Stomach (tissue), 19 donors: ENCODE measurements at places on chromosomes 3 and 15. TPM values are rescaled to one million over a fixed set of nuclear protein-coding genes. Genes with fewer than 3 reads are reported as not detected.

DNA sequence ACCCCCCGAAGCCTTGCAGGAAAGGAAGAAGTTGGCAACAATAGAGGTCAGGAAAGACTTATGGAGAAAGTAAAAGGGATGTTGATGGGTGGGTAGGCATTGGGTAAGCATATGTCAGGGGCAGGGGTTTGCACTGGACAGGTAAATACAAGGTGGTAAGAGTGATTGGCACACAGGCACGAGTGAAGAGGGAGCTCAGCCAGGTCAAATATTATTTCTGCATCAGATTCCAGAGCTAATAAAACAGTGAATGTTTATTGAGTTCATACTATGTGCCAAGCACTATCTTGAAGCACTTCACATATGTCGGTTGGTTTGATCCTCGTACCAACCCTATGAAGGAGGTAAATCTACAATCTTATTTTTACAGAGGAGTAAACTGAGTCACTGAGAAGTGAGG is 6.6 kb downstream of the CLSTN2 start:
- DNase-seq, result no peak

The LRRC34 gene
- not detected for total RNA-seq

DNA sequence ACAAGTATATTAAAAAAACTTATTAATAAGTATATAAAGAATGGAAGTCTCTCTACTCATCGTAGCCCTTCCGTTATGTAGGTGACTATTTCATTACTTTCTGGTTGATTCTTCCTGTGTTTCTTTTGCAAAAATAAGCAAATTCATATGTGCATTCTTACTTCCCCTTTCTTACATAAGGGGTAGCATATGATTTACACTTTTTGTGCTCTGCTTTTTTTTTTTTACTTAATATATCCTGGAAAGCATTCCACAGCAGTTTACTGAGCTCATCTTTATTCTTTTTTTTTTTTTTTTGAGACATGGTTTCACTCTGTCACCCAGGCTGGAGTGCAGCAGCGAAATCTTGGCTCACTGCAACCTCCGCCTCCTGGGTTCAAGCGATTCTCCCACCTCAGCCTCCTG is 12.9 kb downstream of the SCAMP5 start:
- DNase-seq, result no peak

GRCh38 chr3:31105438-31106077 is 211.1 kb upstream of the GADL1 start:
- no peak for DNase-seq

GRCh38 chr3:47669026-47669749 is 90.5 kb upstream of the CSPG5 start:
- no peak for DNase-seq

The GP9 gene
- total RNA-seq, result not detected

The PLA2G4E gene
- total RNA-seq, result not detected

The EPHA3 gene
- 21.7 TPM for total RNA-seq

GRCh38 chr3:151483961-151484520 is 23.2 kb upstream of the IGSF10 start:
- DNase-seq, result no peak

GRCh38 chr3:171256445-171257250 is 203.6 kb downstream of the TNIK start:
- DNase-seq, result no peak

- no peak for DNase-seq
These were observed 67.8 kb downstream of the ARHGAP31 start for GRCh38 chr3:119362010-119362409.

The RBPMS2 gene
- 8.8 TPM for total RNA-seq

DNA sequence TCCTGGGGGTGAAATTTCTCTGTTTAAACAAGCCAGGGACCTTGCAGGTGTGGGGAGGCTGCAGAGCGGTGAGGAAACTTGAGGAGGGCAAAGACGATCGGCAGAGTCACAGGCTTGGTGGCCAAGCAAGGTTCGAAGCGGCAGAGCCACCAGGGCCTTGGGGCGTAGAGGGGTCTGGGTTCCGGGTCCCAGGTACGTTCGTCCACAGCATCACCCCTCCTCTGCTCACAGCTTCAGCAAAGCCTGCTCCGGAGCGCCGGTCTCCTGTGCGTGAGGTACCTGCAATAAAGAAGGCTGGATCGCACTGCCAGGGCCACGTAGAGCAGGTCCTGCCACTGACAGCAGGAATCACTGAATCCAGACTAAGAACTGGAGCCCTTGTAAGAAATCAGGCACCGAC is 66.8 kb upstream of the PCSK6 start:
- no peak for DNase-seq

- no peak for DNase-seq
These were observed 1101.9 kb downstream of the ROBO1 start for GRCh38 chr3:78665776-78666469.

DNA sequence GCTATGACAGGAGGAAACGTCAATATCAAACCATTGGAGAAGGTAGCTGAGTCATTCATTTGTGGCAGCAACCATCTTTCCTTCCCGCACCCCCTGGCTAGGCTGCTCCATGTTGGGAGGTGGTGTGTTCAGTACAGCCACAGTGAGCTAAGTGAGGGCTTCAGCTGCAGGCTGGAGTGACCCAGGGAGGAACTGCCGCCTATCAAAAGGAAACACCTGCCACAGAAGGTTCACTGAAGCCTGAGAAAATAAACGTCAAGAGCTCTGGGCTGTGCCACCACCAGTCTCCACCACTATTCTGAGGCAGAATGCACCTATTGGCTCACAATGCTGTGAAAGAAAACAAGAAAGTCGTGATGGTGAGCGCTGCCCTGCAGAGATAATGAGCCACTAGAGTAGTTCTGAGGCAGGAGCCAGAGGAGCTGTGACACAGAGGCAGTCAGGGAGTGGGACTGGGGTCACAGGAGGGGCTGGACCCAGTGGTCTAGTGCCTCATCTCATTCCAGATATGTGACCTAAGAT is 34.8 kb upstream of the CD47 start:
- no peak for DNase-seq

- DNase-seq, result no peak
These were observed 27.9 kb downstream of the AKAP13 start for GRCh38 chr15:85408270-85408746.

DNA sequence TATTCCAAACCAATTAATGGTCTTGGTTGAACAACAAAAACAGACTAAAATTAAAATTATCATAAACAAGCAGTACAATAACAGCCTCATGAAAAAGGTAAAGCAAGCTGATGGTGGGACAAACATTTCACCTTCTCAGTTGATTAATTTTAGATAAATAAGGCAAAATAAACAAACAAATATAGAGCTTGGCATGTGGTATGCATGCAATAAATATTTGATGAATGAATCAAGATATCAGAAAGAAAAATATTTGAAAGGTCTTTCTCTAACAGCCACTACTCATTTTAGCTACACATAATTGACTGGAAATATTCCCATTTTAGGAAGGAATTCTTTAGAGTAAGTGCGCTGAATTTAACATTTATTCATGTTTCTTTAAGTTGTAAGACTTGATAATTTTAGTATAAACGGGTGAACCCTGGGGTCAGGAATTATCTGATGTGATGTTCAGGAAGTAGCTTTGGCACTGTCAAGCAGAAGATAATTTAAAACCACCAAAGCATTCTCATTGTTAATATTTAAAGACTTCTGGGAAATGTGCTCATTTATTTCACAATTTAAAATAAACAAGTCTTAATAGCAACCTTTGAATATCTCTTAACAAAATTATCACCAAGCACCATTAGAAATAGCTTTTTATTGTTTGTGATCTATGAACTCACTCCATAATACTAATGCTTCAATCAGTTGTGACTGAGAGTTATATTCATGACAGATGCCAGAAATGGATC is 372.3 kb upstream of the TGFBR2 start:
- no peak for DNase-seq

DNA sequence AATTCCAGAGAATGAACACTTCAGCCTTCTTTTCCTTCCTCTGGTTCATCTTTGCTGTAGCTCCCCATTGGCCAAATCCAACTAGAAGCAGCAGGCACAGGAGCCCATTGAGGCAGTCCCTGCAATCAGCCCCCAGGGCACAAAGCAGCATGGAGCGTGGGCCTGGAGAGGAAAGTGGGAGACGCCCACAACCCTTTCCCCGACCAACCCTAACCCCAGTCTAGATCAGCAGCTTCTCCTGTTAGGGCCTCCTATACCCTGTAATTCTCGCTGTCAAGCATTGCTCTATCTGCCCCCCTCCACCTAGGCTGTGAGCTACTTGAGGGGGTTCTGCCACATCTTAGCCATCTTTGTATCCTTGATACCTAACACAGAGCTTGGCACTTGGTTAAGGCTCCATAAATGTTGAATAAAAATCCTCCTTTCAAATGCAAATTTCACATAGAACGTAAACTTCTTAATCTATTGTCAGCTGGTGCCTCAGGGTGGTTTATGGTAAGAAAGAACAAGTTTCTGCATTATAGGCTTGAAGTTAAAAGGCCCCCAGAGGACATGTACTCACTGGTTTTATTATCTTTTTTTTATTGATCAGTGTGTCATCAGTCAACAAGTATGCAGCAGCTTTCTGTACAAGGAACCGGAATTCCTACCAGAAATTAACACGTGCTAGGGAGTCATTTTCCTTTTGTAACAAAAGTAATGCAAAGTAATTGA is 97.9 kb upstream of the PFN2 start:
- no peak for DNase-seq

- DNase-seq, result peak; percentile 88
These were observed at the start of gene CMTM7 for GRCh38 chr3:32391643-32392535. Gene CMTM7, plus strand, starts transcription at chr3:32391853. Its CDS starts 54 bp downstream, at chr3:32391907.

DNA sequence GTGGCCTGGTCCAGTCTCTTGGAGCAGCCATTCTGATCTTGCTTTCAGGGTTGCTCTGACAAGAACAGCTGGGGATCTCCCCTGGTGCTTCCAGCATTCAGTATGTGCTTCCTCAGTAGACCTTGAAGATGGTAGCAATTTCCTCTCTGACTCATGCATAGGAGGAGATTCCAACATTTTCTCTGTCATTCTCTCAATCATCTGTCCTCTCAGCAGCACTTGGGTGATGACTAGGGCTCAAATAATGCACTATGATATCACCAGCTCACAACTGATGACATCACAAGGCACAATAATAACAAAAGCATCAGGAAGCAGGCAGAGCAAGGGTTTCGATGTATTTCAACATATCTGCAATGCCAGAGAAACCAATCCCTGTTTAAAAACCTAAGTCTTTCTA is 52.7 kb downstream of the NFKBIZ start:
- no peak for DNase-seq
